ENCODE measurements at places on chromosomes 1 and 21.
A peak's percentile ranks its signal among the peaks of the same experiment; 100 is the strongest.

DNA sequence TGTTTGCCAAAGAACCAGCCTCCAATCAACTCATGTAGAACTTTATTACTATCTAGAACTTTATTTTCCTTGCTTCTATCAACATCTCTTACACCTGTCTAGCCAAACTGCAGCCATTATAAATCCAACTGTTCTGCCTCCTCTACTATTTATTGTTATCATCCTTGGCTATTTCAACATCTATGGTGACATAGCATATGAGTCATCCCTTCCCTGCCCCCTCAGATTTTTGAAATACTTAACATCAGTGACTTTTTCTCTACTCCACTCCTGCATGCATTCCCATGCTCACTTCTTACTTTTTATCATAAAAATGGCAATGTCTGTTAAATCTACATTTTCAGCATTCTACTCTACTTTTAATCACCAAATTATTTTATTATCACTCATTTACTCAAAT is 544.9 kb upstream of the NEGR1 start:
- no peak for DNase-seq

DNA sequence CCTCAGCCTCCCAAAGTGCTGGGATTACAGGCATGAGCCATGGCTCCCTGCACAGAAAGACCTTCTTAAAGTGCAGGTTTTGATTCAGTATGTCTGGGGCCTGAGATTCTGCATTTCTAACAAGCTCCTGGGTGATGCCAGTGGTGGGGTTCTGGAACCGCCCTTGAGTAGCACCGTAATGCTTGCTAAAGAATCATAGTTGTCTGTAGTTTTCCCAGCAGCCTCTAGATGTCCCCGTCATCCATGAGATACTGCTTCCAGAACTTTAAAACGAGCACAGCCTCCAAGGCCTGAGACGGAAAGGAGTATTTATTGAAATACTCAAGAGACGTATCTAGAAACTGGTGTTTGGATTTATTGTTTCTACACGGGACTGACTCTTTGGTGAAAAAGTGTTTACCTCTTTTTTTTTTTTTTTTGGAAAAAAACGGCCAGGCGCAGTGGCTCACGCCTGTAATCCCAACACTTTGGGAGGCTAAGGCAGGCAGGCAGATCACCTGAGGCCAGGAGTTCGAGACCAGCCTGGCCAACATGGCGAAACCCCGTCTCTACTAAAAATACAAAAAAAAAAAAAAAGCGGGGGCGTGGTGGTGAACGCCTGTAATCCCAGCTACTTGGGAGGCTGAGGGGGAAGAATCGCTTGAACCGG is 2.6 kb upstream of the TOR3A start:
- DNase-seq, result peak; percentile 84

DNA sequence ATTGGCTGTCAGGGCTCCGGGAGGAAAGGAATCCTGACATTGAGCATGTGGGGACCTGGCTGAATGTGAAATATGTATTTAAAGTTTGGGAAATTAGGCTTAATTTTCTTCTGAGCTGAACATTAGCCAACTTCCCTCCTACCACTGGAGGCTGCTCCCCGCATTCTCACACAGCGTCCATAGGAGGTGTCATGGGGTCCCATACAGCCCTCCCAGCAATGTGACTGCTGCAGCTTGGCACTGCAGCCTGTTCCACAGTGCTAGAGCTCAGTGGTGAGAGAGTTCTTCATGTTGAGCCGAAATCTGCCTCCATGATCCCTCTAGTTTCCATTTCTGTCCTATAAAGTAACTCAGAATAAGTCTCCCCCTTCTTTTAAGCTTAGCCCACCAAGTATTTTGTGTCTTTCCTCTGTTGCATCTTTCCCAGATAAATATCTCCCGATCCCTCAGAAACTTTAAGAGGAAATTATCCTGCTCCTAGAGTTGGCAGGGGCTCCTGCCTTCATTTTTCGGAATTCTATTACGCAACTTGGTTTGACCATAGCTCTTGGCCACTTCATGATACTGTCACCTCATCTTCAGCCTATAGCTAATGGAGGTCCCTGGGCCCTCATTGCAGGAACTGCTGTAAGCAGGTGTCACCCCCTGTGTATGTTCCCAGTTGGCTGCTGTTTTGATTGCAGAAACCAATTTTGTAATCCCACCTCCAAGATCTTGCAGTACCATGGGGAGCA is 2.0 kb downstream of the FCRL6 start:
- no peak for DNase-seq

- DNase-seq, result no peak
Measured at GRCh38 chr1:113793878-113794834, 18.1 kb downstream of the RSBN1 start.

DNA sequence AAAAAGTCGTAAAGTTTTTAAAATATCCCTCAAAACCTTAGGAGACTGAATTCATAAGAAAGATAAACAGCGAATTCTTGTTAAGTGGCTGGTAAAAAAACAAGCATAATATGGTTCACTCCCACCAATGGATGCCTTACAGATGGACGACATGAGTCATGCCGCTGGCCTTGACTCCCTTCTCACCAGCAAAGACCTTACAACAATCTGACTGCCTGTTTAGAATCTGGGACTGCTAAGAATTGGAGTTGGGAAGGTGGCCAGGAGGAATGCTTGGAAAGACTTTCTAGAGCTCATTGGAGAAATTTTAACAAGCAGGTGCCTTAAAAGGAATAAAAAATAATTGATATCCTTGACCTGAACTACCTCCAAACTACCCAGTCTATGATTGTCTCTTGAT is 206.9 kb upstream of the FMN2 start:
- no peak for DNase-seq

DNA sequence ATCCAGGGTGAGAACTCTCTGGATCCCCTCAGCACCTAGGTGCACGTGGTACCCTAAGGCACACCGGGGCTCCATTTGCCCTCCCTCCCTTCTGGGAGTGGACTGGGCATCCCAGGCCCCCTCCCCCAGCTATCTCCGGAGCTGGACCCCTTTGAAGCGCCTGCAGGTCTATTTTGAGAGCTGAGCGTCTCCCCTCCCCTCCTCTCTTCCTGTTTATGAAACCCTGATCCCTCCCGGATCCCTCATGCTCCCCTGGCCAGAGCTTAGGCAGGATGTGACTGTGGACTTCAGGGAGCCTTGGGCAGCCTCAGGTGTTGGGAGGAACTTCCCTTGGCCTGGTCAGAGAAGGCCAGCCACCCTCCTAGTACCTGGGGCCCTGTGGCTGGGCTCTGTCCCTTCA is 10.2 kb downstream of the RPS6KA1 start:
- no peak for DNase-seq

DNA sequence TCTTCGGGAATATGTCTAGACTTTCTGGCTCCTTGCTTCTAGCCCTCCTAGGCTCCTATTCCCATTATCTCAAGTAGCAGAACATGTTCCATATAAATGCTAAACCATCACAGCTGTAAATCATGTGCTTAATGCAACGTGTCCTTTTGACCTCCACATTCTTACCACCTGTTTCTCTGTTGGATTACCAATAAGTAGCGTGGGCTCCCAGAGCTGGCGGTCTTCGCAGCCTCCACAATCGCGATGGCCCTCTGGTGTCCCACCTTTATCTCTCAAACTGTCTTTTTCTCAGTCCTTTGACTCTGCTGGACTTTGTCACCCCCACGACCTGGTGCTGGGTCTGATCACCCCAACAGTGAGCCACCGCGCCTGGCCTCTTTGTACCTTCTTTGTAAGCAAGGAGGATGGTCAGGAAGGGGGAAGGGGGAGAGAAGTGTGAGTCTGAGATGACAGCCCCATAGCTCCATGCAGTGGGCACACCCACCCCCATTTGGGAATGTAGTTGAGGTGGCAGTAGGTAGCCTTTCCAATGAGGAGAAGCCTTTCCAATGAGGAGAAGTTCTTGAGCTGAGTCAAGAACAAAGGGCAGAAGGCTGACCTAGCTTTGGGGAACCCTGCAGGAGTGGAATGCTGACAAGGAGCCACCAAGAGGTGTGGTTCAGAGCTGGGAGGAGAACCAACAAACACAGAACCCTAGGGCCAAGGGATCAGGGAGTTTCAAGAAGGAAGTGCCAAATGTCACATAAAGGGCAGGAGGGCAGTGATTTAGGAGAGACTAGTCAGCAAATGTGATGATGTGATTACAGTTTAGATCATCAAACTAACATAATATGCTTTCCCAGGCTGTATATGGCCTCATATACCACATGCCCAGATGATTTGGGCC is 14.2 kb downstream of the TRAF5 start:
- DNase-seq, result no peak

DNA sequence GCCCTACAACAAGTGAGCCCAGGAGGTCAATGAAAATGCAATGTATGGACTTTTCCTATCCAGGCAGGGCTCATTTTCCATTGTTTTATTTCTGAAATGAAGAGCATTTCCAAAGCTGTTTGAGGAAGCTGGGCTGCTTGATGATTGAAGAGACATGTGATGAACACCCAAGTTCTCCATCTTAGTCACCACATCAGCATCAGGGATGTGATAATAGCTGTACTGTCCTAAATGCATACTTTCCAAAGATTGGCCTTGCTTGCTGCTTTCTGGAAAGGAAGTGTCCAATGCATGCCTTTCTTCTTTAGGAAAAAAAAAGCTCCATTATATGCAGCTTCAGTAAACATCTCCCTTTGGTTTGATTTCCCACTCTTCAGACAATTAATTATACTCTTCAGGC is 425.9 kb upstream of the RUNX1 start:
- DNase-seq, result no peak

- DNase-seq, result no peak
Measured at GRCh38 chr1:17184822-17185484, 20.0 kb upstream of the PADI1 start.

Data from head of caudate nucleus (tissue), 42 donors.